NCI-H1105 (cell line): ENCODE measurements at places on chromosomes 13 and 19.

GRCh38 chr13:43880214-43880855, 631 bp downstream of the LACC1 start:
- DNase-seq = no peak

DNA sequence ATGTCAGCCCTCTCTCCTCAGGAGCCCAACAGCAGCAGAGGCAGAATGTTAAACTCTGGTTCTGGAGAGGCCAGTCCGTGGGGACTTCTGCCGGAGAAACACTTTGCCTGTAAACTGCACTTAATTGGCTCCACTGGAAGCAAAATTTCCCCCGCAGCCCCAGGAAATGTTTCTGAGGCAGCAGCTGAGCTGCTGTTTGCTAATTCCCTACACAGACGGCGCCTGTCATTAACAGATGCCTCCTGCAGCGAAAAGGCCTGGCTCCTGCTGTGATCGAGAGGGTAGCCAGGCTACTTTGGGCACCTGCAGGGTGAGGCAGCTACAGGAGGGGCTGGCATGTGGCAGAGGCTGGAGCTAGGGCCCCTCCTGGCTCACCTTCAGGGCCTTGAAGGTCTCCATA, 5.2 kb upstream of the TM6SF2 start:
- no peak for DNase-seq

- no peak for DNase-seq
These were observed 1635.4 kb upstream of the SLC10A2 start for GRCh38 chr13:104701591-104701990.

GRCh38 chr13:58165617-58166016, 534.1 kb downstream of the PCDH17 start:
- peak; percentile 13 for DNase-seq
